A549 treated with CpdA at 1 μM for 4 hours (cell line): ENCODE measurements at places on chromosomes 16 and 17. TPM values are rescaled to one million over a fixed set of nuclear protein-coding genes. Genes with fewer than 3 reads are reported as not detected.

Gene CLDN9
- 0.27 to 0.80 TPM (median 0.39 TPM) in 5 replicates for total RNA-seq

Gene ADAP2
- total RNA-seq: 2.2 to 3.1 TPM (median 2.8 TPM) in 5 replicates

Gene GP2
- total RNA-seq: not detected in 5 replicates

Gene TP53TG3C
- 0.11 to 0.59 TPM in 2 of 5 replicates, not detected in the others for total RNA-seq

Gene IRX3
- total RNA-seq: 3.2 to 4.8 TPM (median 4.4 TPM) in 5 replicates

Gene AARS1
- 98.0 to 111 TPM (median 104 TPM) in 5 replicates for total RNA-seq

Gene CTRB2
- total RNA-seq: not detected in 5 replicates

Gene KRT9
- not detected in 5 replicates for total RNA-seq

Gene ABCA5
- 2.1 to 3.5 TPM (median 2.6 TPM) in 5 replicates for total RNA-seq

Gene P2RX1
- total RNA-seq: 0.03 TPM in 1 of 5 replicates, not detected in the others

Gene TNP2
- not detected in 5 replicates for total RNA-seq

Gene PTX4
- not detected in 5 replicates for total RNA-seq

Gene SLC16A11
- not detected in 5 replicates for total RNA-seq

Gene SHCBP1
- 33.8 to 43.0 TPM (median 37.2 TPM) in 5 replicates for total RNA-seq

Gene OR3A2
- not detected in 5 replicates for total RNA-seq

Gene SCPEP1
- 40.1 to 48.3 TPM (median 43.0 TPM) in 5 replicates for total RNA-seq

Gene GLP2R
- 8.5 to 14.7 TPM (median 9.3 TPM) in 5 replicates for total RNA-seq

Gene SNAI3
- total RNA-seq: 0.08 to 0.21 TPM (median 0.14 TPM) in 4 of 5 replicates, not detected in the other

Gene MYH1
- not detected in 5 replicates for total RNA-seq

Gene CAPNS2
- not detected in 5 replicates for total RNA-seq

Gene TIGD7
- total RNA-seq: 0.86 to 1.5 TPM (median 1.4 TPM) in 5 replicates

Gene TPPP3
- 8.4 to 13.5 TPM (median 11.8 TPM) in 5 replicates for total RNA-seq

Gene UBE2I
- 161 to 196 TPM (median 171 TPM) in 5 replicates for total RNA-seq

Gene RAMP2
- 0.65 to 1.3 TPM (median 0.99 TPM) in 5 replicates for total RNA-seq
